ENCODE measurements at places on chromosomes 7 and 10. TPM values are rescaled to one million over a fixed set of nuclear protein-coding genes. Genes with fewer than 3 reads are reported as not detected.
A peak's percentile ranks its signal among the peaks of the same experiment; 100 is the strongest.

- no peaks in the 10 kb centered on the region for H3K4me1 ChIP-seq
- DNase-seq: no peak
- H3K27me3 ChIP-seq: no peaks in the 10 kb centered on the region
- H3K36me3 ChIP-seq: no peaks in the 10 kb centered on the region
- H3K4me3 ChIP-seq: no peak overlapping the region
- no peak overlapping the region for H3K27ac ChIP-seq
Observed at GRCh38 chr10:111017098-111017497, 59.7 kb upstream of the ADRA2A start.

GRCh38 chr7:112422842-112423496 lies 27.3 kb upstream of the IFRD1 start:
- DNase-seq: peak; percentile 87
- no peaks in the 10 kb centered on the region for H3K36me3 ChIP-seq
- no peaks in the 10 kb centered on the region for H3K27me3 ChIP-seq
- peak overlapping the region; percentile 45 for H3K27ac ChIP-seq

- no peak for DNase-seq
- no peaks in the 10 kb centered on the region for H3K4me1 ChIP-seq
- no peaks in the 10 kb centered on the region for H3K27me3 ChIP-seq
- no peaks in the 10 kb centered on the region for H3K36me3 ChIP-seq
- H3K4me3 ChIP-seq: no peak overlapping the region
Observed at GRCh38 chr10:19421674-19422073, 373.1 kb downstream of the MALRD1 start.

GRCh38 chr10:96358851-96359540 lies at the start of gene OPALIN:
Gene OPALIN, minus strand, starts transcription at chr10:96359002. Its CDS starts 106 bp downstream, at chr10:96358896.
- H3K36me3 ChIP-seq: no peaks in the 10 kb centered on the region
- no peak for DNase-seq
- no peaks in the 10 kb centered on the region for H3K27me3 ChIP-seq
- no peak within 1 kb of the TSS for H3K27ac ChIP-seq
- no peaks in the 10 kb centered on the region for H3K4me1 ChIP-seq

DNA sequence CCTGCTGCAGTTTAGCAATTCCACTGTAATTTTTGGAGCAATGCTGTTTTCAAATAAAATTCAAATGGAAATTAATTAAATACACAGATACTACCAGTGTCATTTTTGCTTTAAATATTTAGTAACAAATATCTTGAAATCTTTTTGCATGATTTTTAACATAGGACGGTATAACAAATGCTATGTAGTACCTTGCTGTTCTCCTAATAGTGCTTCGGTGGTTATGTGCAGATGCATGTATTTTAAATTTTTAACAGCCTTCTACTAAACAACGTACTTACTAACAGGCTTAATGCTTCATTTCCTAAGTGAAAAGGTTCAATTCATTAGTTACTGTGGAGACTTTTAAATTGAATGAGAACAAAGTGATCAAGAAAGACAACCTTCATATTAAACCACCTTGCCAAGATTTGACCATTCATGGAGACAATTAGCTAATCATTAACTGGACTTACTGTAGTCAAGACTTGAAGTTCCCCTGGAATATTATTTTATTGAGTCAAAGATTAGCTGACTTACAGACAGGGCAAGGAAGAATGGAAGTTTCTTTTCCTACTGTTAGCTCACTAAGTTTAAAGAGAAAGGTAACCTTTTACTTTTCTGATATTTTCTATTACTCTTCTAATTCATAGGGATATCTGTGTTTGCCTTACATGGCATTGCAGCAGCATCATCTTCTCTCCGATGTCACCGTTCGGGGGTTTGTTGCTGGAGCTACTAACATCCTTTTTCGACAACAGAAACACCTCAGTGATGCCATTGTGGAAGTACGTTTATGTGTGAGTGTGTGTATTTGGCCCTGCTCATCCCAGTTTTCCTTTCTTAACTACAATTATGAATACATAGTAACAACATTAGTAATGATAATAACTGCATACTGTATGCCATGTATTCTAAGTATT lies 74.3 kb downstream of the AVL9 start:
- H3K4me3 ChIP-seq: no peak overlapping the region
- H3K4me1 ChIP-seq: no peaks in the 10 kb centered on the region
- no peak for DNase-seq

- H3K36me3 ChIP-seq: no peaks in the 10 kb centered on the region
- no peak overlapping the region for H3K27ac ChIP-seq
- H3K4me3 ChIP-seq: no peak overlapping the region
- no peaks in the 10 kb centered on the region for H3K4me1 ChIP-seq
Observed at GRCh38 chr7:10845225-10845624, 128.4 kb upstream of the PHF14 start.

TNRC18 gene
- 108 TPM for total RNA-seq

FAM25A gene
- not detected for total RNA-seq

NEURL1 gene
- total RNA-seq: 0.16 TPM
